ENCODE measurements at places on chromosomes 6 and 20.

DNA sequence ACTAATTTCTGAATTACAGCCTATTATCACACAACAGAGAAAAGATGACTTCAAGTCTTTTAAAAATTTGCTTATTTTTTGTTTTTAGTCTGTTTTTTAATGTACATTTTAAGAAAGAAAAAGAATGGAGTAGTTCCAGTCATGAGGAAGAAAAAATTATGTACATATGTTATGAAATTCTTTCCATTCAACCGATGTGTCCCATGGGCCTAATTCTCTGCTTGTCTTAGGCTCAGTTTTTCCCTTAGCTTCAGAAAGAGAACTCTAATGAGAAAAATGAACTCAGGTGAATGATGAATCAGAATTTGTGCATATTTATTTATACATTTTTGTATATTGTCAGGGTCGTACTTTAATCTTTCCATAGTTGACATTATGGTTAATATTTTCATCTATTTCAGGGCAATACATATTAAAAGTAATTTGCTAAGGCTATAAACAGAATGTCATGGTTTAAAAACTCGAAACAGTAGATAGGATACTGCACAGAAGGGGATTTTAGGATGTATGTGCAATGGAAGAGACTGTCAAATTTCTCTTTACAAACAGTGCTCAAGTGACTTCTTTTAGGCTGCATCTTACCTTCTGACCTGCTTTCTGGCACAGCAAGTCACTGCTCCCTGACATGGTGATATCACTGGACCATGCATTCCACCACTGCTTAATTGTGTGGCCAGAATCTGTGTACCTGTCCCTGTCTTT lies 153.1 kb downstream of the EPHA7 start:
- no peak for DNase-seq

DNA sequence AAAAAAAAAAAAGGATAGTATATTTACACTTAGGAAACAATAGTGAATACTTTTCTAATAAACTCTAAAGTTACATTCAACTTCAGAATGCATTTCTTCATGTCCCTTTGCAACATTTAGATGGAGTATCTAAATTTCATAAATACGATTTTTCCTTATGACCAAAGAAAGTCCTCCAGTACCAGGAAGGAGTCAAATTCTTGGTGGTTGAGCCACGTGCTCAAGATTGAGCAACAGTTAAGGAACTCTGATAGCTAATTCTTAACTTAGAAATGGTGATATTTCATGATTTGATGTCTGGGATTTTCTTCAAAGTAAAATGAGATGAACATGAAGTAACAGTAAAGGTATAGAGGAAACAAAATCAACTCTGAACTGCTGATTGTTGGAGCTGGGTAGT lies 92.7 kb downstream of the SASH1 start:
- no peak for DNase-seq

DNA sequence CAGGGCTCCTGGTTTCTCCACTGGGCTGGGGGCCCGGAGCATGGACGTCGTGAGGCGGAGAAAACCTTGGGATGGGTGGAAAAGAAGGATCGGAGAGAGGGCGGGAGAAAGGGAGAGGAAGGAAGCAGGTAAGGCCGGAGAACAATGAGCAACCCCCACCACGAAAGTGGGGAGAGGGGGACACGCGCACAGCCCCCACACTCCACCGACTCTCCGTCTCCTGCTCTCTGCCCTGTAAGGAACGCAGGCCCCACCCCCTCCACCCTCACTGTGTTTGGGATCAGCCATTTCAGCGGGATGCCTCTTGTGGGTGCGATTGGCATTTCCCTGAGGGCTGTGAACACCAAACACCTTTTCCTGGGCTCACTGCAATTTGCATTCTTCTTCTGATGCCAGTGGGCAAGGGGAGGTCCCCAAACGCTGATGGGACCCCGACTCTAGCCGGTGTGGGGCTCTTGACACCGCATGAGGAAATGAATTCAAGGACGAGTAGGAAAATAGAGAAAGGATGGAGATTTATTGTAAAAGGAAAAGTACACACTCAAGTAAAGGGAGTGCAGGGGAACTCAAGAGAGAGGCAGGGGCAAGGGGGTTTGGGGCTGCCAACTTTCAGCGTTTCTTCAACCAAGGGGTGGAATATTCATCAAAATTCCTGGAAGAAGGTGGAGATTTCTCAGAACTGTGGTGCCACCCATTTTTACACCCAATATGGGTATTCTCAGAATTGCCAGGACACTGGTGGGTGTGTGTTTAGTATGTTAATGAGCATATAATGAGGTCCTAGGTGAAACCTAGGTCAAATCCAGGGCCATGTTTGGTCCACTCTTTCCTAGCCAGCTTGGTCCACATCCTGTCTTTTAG lies 13.1 kb upstream of the RAET1L start:
- no peak for DNase-seq

GRCh38 chr20:40442181-40442963 lies 246.7 kb downstream of the MAFB start:
- DNase-seq = no peak

DNA sequence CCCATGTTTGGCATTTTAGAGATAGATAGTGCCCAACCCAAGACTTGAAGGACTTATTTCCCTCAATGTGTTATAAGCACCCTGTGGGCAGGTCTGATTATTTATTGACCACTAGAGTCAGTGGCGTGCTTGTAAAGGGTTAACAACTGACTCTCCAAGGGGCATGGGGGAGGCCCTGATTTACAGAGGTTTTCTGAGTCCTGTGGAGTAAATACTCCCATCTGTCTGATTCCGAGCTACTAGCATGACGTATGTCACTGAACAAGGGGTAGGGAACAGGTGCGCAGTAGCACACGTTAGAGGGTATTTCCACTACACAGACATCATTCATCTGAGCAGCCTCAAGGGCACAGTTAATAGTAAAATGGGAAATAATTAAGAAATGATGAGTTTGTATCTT lies 17.4 kb upstream of the TRAM2 start:
- no peak for DNase-seq

DNA sequence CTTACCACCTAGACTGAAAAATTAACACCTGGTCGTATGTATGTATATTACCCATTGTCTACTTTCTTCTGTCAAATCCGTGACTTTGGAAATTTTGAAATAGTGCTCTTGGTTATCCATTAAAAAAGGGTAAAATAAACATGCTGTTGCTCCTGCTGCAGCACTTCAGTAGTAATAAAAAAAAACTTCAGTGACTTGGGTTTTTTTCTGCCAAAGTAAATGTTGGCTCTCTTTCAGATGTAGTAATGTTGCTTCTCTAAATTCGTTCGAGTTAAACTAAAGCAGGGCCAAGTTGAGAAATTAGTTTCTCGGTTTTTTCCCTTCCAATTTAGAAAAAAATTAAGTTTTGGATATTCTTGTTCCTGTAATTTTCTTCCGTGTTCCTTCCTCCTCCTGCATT lies 34.2 kb downstream of the JARID2 start:
- no peak for DNase-seq

DNA sequence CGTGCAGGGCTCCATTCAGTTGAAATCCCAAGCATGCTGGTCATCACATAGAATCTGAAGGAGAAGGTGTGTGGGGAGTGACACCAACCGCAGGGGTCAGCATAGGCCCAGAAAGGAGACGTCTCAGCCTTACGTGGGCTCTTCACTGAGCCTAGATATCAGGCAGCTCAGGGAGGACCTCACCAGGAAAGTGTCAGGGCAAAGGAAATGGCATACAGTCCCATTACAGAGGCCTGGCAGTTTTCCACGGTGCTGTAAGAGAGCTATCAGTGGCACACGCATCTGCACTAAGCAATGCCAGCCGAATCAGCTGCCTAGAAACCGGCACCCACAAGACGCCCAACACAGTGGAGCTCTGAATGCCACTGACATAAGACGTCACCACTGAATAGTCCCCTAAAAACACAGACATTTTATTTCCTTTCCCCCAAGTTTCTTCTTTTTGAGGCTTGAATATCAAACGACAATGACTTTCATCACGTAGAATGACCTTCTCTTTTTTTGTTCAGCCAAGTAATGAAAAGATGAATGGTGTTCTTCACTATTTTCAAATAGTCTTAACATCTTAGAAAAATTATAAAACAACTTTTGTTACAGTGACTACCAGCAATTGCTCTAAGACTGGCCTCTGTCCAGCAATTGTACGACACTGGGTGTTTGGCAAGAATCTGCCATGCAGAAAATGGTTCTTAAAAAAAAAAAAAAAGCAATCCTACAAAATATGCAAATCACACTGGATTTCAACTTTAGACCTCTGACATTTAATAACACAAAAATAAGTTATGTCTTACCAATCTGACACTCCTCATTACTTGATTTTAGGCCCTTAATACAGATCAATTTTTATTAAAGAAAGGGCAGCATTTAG lies 88.9 kb upstream of the FOXQ1 start:
- no peak for DNase-seq

DNA sequence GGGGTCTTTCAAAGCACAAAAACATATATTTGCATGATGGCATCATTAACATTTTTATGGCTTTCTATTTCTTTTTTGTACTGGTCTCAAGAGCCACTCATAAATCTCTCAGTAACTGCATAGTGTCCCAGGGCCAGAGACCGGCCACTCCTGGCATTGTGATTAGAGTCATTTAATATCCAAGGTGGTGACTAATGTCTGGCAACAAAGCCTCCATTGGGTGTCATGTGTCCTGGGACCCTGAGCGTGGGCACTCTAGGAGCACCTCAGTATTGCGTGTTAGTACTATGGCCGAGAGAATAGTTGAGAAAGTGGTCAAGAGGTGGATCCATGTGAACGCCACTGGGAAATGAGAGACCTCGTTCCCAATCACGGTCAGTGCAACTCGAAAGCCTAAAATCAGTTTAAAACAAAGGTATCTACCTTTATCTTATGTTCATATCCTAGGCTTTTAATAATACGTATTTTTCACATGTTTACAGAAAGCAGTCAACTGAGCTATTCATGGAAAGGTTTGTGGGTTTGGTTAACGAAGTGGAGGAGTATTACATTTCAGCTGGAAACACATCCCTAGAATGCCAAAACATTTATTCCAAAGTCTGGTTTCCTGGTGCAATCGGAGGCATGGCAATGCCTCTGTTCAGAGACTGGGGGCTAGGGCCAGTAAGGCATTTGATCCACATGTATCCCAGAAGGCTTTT lies 2.7 kb upstream of the ESR1 start:
- DNase-seq = no peak

- DNase-seq = no peak
Measured at GRCh38 chr6:137157601-137158000, 15.8 kb downstream of the IL22RA2 start.

DNA sequence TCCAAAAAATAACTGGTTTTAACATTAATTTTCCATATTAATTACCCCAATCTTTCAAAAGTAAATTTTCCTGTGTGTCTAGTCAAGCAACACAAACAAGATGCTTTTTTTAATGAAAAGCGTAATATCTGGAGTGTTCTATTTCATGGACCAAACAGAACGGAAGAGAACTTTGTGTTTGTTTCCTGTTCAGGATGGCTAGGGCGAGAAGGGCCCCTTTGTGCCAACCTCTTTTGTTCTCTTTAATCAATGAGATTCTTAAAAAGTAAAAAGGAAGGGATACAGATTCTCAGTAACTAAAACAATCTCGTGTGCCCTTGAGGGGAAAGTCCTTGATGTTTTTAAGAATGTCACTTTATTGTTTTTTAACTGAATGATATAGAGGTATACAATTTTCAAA lies 55.7 kb downstream of the GNAS start:
- no peak for DNase-seq

GRCh38 chr20:9353180-9353915 lies 161.0 kb upstream of the LAMP5 start:
- DNase-seq = no peak

DNA sequence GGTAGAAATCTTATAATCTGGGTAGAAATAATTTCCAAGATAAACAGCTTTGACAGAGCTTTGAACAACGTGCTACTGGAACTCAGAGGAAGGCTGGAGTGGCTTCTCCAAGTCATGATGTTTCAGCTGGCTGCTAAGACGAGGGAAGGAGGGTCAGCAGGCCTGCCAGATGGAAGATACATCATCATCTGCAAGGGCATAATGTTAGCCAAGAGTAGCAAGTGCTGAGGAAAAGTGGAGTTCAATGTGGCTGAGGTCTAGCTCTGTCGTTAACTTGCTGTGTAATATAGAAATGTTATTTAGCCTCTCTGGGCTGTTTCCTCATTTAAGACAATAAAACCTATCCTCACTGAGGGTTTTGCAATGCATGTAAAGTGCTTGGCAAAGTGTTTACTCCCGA lies 35.1 kb downstream of the RGS17 start:
- no peak for DNase-seq

DNA sequence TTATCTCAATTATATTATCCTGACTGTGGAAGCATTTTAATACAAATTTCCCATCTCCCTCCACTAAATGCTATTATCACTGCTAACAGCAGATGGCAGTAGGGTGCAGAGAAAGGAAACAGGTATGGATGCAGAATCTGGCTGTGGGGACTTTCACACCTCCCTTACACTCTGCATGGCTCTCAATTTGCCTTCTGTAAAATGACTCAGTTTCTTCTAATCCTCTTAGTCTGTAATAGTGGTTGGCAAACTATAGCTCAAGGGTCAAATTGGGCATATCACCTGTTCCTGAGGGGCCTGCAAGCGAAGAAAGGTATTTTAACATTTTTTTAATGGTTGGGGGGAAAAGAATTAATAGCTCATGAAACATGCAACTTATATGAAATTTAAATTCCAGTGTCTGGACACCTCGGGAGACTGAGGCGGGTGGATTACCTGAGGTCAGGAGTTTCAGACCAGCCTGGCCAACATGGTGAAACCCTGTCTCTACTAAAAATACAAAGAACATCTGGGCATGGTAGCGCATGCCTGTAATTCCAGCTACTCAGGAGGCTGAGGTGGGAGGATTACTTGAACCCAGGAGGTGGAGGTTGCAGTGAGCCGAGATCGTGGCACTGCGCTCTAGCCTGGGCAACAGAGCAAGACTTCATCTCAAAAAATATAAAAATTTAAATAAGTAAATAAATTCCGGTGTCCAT lies 83.5 kb downstream of the ZMYND8 start:
- peak; percentile 62 for DNase-seq

GRCh38 chr6:87029711-87030314 lies 65.1 kb downstream of the CGA start:
- no peak for DNase-seq

- DNase-seq = no peak
Measured at GRCh38 chr20:37504404-37505096, 16.5 kb upstream of the NNAT start.

GRCh38 chr20:37526238-37526838 lies 1.3 kb downstream of the BLCAP start:
- DNase-seq = no peak

DNA sequence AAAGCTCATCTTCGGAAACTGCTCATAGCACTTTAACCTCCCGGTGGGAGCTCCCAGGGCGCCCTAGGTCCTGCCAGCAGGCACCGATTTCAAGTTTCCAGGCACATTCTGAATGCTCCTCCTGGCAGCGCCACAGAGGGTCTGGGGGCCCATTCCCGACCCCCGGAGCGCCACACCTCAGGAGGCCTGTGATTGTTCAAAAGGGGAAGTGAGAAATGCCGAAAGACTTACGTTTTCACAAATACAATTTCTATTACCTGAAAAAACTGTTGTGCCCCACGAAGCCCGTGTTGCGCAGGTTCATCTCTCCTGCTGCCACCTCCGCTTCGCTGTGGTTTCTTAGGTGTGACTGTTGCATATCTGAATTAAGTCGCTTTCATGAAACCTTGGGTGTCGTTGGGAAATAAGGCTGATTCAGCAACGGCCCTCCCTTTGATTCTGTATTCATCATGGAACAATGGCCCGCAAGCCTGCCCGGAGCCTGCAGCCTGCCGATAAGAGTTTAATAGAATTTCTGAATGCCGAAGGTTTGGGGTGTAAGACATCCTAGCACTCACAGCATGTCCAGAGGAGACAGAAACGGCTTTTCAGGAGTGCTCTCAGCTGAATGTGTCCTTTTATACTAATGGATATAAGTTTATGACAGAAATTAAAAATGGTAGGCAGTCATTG lies 1.9 kb upstream of the MYT1 start:
- no peak for DNase-seq
